ENCODE measurements at places on chromosomes 3 and 15.

GRCh38 chr3:171375666-171376595, 84.3 kb downstream of the TNIK start:
- no peak for DNase-seq

DNA sequence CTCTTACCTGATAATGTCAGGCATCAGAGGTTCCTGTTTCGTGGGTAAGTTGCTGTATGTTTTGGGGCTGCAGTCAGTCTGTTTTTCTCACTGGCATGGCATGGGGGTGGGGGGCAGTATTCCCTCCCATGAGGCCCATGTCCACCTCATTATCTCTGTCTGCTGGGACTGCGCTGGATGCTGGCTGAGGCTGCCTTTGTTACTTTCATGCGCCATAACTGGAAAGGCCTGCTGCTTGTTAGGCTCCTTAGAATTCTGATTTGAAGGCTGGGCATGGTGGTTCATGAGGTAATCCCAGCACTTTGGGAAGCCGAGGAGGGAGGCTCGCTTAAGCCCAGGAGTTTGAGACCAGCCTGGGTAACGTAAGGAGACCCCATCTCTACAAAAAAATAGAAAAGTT, 9.8 kb downstream of the APBA2 start:
- DNase-seq = no peak

DNA sequence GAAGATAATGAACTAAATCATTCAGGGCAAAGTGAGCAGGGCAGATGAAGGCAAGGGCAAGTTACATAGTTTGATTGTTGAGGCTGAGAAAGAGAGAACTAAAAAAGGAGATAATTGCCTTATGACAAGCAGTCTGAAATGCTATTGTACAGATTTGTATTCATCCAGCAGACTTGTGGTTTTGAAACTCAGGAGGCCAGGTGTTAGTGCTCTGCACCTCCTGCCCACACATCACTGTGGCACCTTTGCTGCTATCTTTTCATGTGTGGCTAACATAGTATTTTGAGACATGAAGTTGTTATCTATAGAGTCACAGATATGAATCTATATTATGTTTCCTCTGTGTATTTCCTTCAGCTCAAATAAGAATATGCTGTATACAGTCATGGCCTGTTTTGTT, 24.3 kb upstream of the SUCLG2 start:
- DNase-seq = no peak

- no peak for DNase-seq
These were observed 54.5 kb upstream of the FNDC3B start for GRCh38 chr3:171984883-171985282.

DNA sequence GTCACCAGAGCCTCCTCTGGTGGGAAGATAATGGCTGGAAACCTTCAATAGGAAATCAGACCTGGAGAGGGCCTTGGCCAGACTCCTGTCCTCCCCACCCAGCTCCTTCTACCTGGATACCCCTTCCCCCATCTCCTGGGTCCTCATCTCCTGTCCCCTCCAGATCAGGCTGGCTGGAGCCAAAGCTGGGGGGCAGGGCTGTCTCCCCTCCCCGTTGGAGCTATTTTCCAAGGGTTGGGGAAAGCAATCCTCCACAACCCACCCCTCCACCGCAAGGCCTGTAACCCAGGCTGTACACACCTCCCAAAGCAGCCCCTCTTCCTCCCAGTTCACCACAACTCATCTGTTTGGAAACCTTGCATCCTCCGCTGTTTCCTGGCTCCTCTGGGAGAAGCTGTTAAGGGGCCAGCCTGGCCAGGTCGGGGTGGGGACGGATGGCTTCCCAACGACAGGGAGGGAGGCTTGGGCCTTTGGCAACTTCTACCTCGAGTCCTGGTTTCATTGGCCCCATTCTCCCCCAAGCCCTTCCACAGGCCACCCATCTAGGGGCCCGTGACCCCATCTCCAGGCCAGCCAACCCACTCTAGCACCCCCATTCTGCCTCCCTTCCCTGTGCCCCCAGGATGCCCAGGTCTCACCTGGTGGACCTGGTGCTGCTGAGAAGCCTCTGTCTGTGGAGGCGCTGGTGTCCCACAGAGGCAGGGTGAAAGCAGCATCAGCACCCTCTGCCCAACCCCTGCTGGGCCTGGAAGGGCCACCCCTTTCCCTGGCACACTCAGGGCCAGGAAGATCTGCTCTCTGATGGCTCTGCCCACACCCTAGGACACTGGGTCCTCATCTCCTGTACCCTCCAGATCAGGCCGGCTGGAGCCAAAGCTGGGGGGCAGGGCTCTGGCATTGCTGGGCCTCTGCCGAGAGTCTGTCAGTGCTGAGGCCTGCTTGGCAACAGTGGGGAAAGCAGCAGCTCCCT, 22.1 kb upstream of the GOLGA6C start:
- no peak for DNase-seq

DNA sequence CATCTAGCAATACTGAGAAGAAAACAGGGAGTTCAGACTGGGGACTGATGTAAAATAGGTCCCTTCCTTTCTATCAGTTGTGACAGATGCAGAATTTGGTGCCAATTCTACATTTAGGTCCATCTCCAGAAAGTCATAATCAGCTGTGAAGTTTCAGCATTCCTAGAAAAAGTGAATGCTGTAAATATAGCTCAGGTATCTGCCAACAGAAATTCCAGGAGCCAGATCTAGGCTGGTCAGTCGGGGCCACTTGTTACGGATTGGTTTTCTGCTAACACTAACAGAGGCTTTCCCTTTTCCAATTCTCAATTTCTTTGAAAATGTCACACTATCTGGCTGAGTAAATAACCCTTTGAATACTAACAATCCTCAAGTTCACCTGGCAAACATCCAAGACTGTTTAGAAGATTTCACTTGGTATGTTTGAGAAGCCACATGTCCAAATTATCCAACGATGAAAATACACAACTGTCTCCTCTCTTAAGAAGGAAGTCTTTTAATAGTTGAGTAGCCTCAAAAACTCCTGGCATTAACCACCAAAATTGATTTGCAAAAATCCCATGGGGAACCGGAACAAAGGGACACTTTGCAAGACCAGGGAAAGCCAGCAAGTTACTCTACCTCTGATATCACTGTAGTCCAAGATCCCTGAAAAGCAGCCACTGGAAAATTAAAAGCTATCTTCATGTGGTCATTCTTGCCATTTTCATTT, 222.3 kb downstream of the ZMAT3 start:
- no peak for DNase-seq

GRCh38 chr3:157113832-157114505, 46.0 kb downstream of the CCNL1 start:
- no peak for DNase-seq

GRCh38 chr3:87436781-87437543, 160.6 kb upstream of the POU1F1 start:
- peak; percentile 53 for DNase-seq

- DNase-seq = no peak
These were observed 4.4 kb downstream of the ITIH3 start for GRCh38 chr3:52798978-52799476.

- no peak for DNase-seq
These were observed 8.7 kb downstream of the ZDHHC19 start for GRCh38 chr3:196202516-196202970.

DNA sequence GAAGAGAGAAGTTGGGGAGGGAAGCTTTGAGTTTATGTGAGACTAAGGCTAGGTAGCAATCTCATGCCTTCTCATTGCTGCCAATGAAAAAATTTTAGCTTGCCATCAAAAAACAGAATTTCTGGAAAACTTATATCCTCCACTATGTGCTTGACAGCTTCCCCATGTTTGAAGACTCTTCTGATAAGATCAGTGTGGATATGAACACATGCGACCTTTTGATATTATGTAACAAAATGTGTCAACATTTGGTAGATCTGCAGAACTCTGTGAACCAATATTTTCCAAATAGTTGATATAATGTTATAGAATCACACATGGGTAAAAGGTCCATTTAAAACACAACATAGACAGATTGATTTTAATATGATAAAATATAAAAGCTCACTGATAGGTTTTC, 380.9 kb upstream of the PROK2 start:
- no peak for DNase-seq

DNA sequence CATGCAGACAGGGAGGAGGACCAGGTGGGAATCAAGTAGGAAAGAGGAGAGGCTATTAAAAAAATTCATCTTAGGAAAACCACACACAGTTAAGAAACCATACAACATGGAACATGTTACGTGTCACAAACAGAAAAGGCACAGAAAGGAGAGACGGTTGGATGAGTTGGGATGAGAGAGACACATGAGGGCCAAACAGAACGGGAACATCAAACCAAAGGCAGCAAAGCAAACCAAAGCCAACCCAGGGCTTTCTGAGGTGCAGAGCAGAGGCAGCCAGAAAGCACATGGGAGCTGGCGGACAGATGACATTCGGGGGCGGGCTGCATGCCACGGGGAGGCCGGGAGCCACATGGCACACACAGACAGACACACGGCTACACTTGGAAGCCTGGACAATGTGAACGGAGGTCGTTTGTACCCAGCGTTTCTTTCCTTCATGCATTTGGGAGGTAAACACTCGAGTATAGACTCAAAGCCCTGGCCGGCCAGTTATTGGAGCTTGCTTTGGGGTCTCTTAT, 8.6 kb upstream of the SEC13 start:
- DNase-seq = no peak

DNA sequence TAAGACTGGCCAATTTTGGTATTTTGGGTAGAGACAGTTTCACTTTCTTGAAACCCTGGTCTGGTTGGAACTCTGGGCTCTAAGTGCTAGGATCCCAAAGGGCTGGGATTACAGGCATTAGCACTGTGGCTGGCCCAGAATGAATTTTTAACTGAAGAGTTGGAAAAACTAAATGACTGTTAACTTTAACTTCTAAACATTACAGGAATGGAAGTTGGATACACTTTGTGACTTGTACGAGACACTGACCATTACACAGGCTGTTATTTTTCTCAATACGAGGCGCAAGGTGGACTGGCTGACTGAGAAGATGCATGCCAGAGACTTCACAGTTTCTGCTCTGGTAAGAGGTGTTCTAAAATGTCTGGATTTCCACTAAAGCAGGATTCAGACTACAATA, 3.5 kb downstream of the EIF4A2 start:
- DNase-seq = no peak
